ENCODE measurements at places on chromosomes 7 and 10. TPM values are rescaled to one million over a fixed set of nuclear protein-coding genes. Genes with fewer than 3 reads are reported as not detected.
A peak's percentile ranks its signal among the peaks of the same experiment; 100 is the strongest.

DNA sequence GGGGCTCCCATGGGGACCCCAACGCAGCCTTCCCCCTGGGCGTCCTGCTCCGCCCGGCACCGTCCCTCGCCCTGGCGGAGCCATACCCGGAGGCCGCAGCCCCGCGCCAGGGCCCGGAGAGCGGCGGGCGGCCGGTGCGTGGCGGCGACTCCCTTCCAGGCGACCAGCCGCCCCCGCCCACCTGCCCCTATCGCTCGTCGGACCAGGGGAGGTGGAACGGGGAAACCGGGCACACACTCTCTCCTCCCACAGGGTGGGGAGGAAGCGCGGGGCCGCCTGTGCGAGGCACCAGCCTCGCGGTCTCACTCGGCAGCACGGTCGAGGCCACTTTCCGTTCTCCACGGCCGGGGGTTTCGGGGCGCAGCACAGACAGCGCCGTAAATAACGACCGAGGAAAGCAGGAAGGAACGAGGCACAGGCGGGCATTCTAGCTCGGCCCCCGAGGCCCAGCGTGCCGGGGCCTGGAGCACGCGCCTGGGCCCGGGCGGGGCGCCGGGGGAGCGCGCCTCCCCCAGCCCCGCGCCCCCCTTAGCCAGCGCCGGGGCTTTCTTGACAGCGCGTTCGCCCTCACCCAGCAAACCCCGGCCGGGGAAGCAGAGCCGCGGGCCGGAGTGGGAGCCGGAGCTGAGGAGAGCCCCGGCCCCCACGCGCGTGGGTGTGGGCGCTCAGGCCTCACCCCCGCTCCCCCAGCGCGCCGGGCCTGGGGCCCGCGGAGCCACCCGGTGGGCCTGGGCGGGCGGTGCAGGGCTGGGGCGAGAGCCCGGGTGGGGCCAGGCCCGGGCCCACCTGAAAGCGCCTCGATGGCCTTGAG lies 936 bp downstream of the IGF2BP3 start:
- no peak for DNase-seq

DNA sequence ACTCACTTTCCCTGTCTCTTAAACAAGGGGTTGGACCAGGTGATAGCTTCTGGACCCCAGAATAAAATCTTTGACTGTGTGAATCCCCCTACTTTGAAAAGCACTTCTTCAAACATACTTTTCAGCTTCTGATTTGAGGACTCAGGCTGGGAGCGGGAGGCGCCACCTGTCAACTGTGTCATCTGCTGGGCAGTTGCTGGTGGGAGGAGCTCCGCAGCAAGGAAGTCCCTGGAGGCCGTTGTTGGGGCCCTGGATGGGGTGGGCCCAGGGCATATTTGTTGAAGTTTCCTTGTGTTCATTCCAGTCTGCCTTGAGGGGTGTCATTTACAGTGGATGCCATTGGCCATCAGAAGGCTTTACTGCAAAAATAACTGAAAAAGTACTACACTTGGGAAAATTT lies 197.7 kb downstream of the CCDC3 start:
- DNase-seq: no peak

DNA sequence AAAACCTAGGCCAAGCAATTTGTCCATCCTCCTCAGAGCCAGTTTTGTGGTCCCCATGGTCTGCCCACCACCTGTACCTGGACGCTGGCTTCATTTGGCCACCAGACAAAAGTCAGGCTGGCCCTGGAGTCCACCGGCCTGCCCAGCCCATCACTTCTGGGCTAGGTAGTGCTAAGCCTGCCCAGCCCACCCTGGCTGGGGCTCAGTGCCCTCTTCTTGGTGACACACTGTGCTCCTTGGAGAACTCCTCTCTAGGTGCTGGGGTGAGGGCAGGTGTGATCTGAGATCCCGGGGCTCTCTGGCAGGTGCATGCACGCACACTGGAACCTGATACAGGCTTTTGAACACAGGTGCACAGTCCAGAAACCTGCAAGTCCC lies 1.1 kb downstream of the AIFM2 start:
- no peak for DNase-seq

DNA sequence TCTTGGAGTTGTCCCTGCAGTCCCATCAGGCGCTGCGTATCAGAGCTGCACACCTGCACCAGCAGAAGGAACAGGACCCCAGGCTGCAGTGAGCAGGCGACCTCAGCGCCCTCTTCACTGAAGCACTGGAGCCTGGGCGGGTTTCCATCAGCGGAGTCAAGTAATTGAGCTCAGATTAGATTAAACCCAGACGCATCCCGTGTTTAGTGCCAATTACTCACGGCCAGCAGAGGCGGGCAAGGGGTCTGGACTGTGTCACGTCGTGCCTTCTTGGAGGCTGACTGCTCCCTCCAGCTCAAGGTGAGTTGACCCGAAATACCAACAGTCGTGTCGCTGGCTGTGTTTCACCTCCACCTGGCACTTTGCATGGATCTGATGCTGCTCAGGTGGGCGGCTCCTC lies 123.6 kb downstream of the CXCL12 start:
- no peak for DNase-seq

- no peak for DNase-seq
These were observed 146.0 kb downstream of the FANK1 start for GRCh38 chr10:126042354-126042753.

DNA sequence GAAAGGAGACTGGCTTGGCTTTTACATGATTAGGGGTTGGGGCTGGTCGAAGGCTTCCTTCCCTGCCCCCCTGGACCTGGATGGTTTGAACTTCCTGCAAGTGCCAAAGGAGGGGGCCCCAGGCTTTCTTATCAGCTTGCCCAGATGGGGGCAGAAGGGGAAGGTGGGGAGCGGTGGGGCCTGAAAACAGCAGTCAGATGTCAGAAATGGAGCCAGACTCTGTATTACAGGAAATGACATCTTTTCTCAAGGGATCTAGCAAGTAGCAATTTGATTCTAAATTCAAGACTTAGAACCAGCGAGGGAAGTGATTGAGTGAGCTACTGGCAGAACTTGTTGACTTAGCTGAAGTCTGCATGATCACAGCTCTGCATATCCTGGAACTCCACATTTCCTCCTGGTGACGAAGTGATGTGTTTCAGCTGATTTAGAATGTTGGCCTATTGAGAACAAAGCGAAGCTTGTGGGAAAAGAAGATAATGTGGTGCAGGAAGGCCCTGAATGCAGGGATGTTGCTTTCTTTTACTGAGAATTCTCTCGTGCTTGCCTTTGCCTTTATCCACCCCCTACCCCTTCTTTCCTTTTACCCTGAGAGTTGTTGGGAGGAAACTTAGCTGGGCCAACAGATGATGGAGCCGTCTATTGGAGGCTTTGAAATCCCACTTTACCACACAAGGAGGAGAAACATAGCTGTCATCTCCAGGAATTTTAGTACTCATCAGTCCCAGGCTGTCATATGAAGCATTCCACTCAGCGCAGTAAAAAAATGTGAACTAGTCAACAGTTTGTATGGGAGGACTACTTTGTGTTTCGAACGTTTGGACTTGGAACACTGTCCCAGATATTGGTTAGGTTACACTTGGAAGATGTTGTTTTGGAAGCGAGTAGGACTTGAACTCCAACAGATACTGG lies 43.2 kb downstream of the CCNY start:
- no peak for DNase-seq

- peak; percentile 68 for DNase-seq
These were observed 5.2 kb downstream of the DMBT1 start for GRCh38 chr10:122565766-122566206.

DNA sequence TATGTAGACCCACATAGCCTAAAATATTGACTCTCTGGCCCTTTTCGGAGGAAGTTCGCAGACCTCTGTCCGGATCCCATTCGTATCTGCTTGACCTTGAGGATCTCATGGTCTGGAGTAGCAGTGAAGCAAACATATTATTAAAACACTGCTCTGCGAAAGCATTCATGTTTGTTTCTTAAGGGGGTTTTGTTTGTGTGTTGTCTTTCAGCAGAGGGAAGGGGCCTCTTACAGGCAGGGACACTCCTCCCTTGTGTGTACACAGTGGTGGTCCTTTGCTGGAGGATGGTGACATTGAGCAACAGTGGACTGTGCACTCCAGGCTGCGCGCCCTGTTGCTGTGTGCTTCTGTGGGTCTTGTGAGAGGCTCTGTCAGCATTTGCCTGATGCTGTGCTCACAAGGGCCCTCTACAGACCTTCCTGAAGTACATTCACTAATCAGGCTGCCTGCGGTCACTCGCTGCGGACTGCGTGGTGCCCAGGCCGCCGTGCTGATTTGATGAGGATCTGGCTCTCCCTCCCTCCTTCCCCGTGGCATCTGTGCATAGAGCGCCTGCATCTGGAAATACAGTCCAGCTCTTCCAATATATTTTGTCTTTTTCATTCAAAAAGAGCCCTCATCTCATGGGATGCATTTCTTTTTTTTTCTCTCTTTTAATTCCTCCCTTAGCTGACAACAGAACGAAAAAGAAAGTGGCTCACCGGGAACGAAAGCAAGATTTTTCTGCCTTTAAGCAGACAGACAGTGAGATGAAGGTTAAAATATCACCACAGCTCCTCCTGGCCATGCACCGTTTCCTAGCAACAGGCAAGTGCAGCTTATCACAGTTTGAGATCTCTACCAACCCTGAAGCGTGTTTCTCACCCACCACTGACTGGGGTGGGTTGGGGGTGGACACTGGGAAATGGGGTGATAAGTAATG lies 135.8 kb downstream of the CNNM2 start:
- peak; percentile 41 for DNase-seq

DNA sequence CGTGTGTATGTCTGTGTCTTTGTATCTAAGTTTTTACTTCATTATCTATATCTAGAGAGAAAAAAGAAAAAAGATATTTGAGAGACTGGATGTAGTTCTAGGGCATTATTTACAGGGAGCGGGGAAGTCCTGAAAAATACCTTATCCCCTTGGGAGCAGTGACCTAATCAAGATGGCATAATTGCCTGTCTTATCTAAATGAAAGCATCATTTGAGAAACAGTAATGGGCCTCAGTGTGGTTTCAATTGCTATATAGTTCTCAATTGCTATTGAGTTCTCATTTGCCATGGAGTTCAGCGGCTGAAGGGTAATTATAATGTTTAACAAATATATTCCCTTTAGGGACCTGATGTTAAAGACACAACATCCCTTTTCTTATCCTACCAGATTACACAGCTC lies 216.5 kb downstream of the PLXNA4 start:
- DNase-seq: no peak

DNA sequence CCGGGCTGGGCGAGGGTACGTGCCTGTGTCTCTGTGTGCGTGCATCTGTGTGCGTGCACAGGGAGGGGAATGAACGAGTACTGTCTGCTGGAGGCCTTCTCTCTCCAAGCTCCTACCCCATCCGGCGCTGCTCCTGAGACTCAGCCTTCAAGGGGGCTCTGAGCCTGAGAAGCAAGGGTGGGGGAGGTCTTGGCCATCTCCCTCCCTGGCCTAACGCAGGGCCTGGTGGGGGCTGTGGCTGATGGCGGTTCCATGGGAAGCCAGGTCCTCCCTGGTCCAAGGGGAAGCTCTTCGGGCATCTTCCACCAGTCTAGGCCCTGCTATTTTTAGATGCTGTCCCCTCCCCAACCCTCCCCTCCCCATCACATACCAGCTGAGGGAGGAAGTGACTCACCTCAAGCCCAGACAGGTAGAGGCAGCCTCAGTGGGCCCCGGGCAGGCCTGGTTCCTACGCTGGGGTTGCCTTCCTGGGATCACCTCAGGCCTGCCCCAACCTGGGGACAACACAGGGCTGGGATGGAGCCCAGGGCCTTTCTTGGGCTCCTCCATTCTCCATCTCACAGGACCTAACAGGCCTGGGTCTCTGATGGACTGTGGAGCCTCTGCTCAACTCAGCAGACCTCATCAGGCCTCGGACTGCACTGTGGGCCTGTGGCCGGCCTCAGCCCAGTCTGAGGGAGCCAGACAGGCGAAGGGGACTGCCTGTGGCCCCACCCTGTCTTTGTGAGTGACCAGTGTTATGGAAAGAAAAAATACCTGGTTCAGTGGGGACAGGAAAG lies 32.2 kb downstream of the DNAJB12 start:
- no peak for DNase-seq

GRCh38 chr10:90859321-90859751 lies 1.5 kb upstream of the HTR7 start:
- no peak for DNase-seq

DNA sequence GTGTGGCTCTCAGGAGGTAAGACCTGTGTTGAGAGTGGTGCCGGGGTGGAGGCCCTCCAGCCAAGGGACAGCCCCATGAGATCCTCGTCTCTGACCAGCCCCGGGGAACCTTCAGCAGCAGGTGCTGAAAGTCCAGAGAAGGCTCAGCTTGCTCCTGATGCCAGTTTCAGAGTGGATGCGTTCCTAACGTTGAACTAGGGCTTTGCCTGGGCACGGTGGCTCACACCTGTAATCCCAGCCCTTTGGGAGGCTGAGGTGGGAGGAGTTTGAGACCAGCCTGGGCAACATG lies 45.7 kb downstream of the BAIAP2L1 start:
- DNase-seq: no peak

DNA sequence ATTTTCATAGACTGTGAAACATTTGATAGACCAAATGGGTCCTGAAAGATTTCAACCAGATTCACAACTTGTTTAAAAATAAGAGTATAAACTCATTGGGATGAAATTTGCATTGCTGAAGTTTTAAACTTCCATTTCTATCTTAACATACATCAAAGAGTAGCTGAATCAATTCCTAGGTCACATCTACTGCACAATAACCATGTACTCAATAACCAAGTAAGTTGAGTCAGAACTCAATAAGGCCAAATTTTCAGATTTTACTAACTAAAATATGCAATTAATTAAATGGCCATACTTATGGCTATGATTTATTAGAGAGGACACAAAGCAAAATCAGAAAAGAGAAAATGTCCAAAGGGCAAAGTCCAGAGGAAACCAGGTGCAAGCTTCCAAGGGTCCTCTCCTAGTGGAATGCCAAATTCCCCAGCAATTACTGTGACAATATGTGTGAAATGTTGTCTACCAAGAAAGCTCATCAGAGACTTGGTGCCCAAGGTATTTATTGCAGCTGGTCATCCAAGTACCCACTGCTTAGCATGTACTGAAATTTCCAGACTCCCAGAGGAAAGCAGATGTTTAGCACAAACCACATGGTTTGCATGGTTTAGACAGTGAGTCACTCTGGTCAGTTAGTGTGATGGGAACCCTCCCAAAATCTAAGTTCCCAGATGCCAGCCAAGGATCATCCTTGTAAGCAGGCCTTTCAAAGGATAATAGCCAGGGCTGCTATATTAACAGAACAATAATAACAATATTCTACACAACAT lies 238.9 kb downstream of the IPMK start:
- DNase-seq: no peak

DNA sequence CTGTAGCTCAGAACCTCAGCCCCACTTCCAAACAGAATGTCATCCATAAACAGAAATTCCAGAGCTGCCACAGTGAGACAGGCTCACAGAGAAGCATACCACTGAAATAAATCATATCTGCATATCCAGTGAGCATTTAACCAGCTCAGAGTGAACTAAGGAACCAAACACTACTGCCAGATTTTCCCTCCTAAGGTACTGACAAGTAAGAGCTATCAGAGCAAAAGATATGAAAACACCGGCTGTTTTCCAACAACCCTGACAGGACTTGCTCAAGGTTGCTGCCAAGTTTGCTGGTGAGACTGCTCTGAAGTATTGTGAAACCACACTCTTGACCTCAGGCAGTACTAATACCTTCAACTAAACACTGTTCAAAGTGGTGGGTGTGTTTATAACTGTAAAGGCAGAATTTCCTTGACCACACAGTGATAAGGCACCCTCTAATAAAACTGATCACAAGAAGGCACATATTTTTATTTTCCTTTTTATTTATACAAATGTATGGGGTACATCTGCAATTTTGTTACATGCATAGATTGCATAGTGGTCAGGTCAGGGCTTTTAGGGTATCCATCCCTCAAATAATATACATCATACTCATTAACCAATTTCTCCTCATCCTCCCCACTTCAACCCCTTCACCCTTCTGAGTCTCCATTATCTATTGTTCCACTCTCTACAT lies 18.3 kb downstream of the SGMS1 start:
- no peak for DNase-seq

The IFIT1B gene
- 0.11 TPM for polyA plus RNA-seq

The CACNB2 gene
- 3.1 TPM for polyA plus RNA-seq

The TCF7L2 gene
- polyA plus RNA-seq: 46.2 TPM

The LOXL4 gene
- polyA plus RNA-seq: 4.0 TPM

All from renal cortex interstitium (tissue), 15 donors.